GOT3 (cell line): ENCODE measurements at places on chromosomes 6 and 20.

GRCh38 chr6:41872147-41872546, 23.0 kb downstream of the USP49 start:
- DNase-seq: no peak

DNA sequence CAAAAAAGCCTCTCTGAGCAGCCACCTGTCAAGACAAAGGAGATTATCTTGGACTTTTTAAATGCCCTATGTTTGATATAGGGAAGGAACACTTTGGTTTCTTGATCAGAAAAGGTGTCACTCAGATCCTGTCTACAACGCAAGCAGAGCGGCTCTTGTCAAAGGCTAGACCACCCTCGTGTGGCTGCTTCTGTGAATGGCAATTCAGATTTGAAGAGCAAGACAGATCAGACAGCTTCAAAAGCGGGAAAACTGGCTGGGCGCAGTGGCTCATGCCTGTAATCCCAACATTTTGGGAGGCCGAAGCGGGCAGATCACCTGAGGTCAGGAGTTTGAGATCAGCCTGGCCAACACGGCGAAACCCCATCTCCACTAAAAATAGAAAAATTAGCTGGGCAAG, 10.1 kb upstream of the NXT1 start:
- no peak for DNase-seq

- DNase-seq: no peak
Measured at GRCh38 chr6:123770247-123770949, 33.3 kb upstream of the NKAIN2 start.

DNA sequence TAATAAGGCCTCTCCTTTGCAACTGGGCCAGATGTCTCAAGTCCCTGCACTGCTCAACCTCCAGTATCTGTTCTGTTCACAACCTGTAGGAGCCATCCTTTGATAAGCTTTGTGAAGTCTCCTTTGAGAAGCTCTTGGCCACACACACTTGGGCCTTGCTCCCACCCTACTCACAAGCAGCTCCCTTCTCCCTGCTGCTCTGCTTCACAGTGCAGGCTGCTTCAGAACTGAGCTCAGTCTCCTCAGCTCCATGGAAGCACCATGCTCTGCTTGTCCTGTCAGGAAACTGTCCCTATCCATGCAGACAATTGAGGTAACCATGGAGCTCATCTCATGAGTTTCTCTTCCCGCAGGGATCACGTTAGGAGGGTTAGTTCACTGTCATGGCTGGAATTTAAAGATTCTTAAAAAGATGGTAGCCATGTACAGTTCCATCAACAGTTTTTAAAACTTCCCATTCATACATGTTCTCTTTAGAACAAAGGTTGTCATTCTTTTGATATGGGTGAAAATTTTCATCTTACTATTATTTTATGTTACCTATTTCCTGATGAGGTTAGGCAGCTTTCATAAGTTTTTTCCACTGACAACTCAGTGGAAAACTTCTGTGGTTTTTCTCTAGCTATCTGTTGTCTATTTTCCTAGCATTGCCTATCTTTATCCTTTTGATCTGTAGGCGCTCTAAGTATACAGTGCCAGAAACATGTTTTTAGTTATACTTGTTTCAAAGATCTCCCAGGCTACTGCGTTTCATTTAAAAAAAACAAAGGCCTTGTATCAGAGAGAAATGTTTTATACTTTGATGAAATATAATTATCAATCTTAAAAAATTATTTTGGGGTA, 62.6 kb downstream of the AK9 start:
- DNase-seq: no peak

DNA sequence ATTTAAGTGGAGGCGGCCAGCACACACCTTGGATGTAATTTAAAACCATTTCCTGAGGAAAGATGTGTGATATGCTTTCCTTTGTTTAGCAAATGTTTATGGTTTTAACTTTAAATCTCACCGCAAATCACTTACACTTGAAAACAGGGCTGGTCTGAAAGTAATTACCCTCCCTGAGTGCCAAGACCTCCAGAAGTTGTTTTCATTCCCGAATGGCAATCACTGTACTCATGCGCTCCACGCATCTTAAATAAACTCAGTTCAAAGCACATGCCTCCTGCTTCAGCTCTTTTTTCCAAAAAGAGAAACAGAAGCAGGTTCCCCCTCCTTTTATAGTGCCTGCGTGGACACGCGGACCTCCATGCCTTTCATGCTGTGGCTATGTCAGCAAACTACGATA, 224.0 kb downstream of the SMOC2 start:
- DNase-seq: no peak
